ENCODE measurements at places on chromosomes 4 and X.

DNA sequence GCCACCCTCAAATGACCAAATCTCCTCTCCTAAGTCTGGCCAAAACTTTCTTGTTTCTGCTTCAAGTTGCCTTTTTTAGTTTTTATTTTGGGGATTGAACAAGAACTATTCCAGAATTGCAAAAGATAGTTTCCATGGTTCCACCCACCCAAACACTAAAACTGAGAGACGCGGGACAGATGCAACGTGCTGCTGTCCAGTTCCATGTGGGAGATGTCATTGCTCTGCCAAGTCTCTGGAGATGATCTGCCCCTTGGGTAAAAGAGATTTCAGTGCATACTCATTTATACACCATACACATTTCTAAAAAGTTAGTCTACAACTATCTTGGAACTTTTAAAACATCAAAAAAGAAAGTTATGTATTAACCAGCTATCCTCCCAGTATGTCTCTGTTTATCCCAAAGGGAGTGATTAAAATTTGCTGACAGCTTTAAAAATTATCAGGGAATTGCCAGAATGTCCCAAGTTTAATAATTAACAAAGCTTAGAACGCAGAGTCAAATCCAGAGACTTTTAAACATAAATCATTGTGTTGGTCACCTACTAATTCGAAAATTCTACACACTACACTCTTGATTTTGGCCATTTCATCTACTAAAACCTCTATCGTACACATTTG is 3.2 kb downstream of the MAOB start:
- no peak for DNase-seq

GRCh38 chrX:140983730-140984129 is 18.7 kb upstream of the SPANXB1 start:
- DNase-seq, result no peak

- DNase-seq, result peak; percentile 73
Measured at GRCh38 chrX:48937054-48937907, 18.5 kb upstream of the PIM2 start.

GRCh38 chr4:53786632-53787031 is 195.3 kb upstream of the LNX1 start:
- no peak for DNase-seq

DNA sequence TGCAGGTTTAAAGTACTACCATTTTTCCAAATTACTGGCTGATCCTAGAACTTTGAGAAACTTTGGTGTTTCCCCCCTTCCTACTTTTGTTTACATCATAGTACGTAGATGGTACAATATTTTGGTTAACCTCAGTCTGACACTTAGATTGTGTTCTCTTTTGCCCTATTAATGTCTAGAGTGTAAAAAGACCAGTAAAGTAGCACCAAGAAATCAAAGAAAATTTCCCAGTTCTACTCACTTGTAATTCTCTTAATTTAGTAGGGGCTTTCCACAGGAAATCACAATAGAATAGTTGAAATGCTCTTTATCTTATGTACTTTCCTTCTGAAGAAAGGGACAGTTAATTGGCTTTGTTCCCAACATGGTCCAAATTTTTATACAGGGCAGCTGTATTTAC is 51.6 kb downstream of the NFKB1 start:
- DNase-seq, result no peak

DNA sequence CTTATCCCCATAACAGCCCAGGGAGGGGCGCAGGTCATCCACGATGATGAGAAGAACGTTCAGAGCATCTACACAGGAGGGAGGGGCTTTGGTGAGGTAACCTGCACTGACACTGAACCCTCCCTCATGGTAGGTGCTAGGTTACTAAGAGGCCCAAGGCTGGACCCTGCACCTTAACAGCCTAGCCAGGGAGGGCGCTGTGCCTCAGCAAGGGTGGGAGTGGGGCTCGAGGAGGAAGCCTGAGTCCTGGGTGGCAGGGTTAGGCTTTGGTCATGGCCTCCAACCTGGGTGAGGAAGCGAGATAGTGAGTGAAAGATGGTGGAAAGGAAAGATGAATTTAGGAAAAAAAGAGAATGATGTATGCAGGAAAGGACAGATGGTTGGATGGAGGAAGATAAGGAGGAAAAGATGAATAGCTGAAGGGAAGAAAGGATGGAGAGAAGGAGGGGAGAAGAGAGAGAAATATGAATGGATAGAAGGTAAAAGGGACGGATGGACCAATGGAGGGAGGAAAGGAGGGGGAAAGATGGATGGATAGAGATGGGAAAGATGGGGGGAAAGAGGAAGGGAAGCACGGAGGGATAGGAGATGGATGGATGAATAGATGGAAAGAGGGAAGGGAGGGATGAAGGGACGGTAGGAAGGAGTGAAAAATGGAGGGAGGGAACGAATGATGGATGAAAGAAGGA is 736 bp downstream of the IDS start:
- peak; percentile 34 for DNase-seq

DNA sequence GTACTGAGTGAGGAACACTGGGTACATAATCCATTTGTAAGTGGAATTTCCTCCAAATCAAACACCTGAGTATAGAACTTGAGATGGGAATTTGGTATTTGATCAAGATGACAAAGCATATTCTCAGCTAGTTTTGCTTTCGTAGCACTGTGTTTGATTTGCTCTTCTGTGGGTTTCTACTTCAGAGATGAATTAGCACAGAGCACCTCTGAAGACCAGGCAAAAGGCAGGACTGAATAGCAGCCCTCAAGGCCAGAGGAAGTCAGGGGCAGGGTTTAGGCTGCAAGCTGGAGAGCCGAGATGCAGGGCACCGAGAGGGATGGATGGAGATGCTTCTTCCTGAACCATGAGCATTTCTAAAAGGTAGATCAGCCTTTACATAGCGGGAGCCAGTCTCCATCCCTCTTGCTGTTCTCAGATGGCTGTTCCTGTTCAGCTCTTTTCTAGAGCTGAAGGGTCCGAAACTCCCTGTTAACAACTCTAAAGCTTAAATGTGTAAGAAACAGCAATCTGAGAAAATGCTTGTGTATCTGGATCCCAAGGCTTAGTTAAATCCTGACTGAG is 10.8 kb downstream of the ZFP42 start:
- no peak for DNase-seq

DNA sequence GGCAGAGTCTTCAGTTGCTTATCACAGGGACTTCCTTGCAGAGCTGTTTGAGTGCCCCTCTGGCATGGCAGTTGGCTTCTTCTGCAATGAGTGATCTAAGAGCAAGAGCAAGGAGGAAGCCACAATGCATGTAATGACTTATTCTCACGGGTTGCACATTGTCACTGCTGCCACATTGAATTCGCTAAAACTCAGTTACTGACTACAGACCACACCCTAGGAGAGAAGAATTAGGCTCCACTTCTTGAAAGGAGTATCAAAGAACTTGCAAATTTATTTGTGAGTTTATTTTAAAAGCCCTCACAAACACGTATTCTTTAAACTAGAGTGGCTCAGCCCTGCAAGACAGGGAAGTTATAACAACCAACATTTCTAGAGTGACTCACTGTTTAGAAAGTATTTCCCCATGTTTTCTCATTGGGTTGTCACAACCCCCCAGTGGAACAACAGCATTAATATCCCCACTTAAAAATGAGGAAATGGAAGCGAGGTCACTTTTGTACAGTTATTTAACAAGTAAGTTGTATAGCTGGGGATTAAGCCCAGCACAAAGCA is 32.4 kb upstream of the RBPJ start:
- DNase-seq, result no peak

DNA sequence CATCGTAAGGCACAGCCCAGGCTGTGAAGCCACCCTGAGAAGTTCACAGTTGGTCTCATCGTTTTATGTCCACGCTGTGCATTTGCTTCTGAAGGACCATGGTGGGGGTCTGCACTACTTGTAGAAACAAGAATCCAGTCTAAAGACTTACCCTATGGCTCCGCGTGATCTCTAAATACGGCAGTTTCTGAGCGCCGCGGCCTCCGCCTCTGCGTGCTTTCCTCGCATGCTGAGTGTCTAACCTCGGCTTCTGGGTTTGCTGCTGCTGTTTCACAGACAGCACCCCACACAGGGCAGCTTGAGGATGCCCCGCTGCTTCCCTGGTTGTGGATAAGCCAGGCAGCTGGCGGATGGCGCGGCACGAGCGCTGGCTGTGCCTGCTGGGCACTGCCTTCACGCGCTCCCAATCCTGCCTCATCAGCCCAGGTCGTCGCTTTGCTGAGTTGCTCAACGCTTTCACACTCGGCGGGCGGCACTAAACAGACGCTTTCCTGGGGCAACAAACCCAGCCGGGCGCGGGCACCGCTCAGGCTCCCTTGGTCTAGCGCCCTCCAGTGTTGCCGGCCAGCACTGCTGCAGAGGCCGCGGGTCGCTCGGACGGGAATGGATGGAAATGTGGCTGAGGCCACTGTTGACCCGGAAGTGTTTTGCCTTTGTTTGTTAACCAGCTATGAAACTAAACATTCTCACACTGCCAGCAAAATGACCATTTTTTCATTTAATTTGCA is 39.2 kb downstream of the FGFRL1 start:
- DNase-seq, result no peak

GRCh38 chrX:69207216-69207615 is 42.0 kb upstream of the PJA1 start:
- DNase-seq, result no peak

GRCh38 chr4:173937631-173938270 is 345.7 kb downstream of the FBXO8 start:
- no peak for DNase-seq

- DNase-seq, result no peak
Measured at GRCh38 chrX:6257025-6257424, 28.4 kb upstream of the NLGN4X start.

DNA sequence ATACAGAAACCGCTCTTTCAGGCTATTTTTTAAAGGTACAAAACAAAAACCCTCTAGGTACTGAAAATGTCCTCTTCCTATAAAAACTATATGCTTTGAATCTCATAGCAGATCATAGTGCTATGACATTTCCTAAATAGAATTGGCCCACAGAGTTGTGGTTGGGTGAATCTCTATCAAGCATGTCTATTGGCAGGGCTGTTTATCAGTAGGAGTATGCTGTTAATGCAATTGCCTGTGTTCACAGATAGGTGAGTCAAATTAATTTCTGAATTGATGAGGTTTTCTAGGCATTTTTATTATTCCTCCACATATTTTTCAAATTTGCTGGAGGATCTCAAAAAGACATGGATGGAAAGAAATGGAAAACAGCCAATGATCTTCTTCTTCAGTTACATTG is 73.9 kb downstream of the QRFPR start:
- DNase-seq, result no peak

DNA sequence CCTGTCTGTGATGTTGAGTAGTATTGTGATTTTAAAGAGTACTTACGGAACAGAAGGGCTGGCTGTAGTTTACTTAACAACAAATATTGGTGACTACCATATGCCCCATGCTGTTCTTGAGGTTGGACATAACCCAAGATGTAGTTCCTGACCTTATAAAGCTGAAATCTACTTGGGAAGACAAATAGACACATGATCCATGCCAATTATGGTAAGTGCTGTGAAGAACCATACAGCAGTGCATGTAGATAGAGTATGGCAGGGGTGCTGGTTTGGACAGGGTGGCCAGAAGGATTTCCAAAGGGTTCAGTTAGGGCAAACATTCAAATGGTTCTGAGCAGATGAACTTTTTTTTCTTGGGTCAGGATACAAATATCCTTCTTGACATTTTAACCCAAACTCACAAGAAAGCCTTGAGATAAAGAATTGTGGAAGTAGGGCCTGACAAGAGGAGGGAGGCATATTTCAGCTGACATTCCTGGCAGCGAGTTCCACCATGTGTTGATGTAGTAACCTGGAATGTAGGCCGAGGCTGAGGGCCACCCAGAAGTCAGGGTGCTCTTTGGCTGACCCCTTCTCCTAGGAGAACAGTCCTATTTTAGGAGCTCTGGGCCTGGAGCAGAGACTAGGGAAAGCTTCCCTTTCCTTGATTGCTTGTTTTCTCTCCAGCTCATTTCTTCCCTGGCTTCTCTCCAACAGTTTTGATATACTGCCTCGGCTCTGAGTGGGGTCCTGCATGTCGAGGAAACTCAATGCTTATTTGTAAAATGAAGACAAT is 74.2 kb downstream of the FREM3 start:
- no peak for DNase-seq

DNA sequence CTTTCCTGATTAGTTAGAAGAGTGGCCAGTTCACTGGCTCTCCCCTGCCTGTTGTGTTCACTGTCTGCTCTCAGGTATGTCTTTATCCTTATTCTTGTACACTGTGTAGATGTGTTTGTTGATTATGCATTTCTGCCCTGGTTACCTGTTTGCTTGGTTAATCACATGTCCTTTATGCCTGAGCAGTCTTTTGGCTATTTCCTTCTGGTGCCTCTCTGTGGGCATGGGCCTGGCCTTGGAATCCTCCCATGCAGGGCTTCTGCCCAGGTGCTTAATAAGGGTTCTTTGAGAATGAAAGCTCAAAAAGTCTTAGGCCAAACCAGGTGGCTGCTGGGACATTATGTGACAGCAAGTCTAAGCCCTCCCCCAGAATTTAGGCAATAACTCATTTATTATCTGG is 26.5 kb downstream of the OTUD6A start:
- no peak for DNase-seq

DNA sequence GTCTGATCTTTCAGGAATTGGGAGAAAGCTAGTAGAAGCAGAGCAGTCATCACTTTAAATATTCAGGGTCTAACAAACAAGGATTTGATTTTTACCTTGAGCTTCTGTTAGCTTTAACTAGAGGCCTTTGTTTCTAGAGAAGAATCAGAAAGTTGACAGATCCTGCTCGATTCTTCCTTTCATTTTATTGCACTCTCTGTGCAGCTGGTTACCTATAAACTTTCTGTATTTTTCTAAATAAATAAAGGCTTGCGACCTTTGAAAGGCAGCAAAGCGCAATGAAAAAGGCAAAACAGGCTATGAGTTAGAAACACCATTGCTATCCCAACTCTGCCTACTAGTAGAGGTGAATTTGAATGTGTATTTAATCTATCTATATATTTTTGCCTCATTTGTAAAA is 101.4 kb upstream of the NPY2R start:
- no peak for DNase-seq

DNA sequence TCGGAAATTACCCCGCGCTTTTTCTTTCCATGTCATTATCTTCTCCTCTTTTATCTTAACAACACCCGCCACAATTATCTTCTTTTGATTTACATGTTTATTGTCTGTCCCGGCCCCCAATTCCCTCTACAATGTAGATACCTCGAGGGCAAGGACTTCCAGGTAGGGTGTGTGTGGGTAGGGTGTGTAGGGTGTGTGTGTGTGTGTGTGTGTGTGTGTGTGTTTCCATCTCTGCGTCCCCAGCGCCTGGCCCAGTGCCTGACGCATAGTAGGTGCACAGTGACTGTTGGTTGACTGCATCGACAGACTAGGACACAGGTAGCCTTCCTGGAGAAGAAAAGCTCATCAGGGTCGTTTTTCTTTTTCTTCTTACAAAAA is 103.1 kb downstream of the UCHL1 start:
- no peak for DNase-seq

- DNase-seq, result no peak
Measured at GRCh38 chr4:10099499-10100325, 16.9 kb downstream of the WDR1 start.

DNA sequence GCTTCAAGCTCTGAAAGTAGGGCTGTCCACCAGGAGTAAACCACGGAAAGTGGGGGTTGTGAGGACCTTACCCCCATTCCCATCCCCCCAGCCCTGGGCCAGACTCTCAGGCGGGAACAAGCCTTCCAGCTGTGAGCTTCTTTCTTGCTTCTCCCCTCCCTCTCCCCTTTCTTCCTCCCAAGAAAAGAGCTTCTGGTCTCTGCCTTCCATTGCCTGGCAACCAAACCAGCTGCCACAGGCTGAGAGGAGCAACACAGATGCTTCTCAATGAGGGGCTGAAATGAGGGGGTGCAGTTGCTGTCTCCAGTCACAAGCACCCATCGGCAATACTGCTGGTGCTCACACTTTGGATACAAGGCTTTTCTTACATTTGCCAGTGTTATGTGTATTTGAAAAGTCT is 72.5 kb downstream of the SLC16A2 start:
- no peak for DNase-seq
